T follicular helper cell (primary cell): ENCODE measurements at places on chromosomes 7 and 10.

DNA sequence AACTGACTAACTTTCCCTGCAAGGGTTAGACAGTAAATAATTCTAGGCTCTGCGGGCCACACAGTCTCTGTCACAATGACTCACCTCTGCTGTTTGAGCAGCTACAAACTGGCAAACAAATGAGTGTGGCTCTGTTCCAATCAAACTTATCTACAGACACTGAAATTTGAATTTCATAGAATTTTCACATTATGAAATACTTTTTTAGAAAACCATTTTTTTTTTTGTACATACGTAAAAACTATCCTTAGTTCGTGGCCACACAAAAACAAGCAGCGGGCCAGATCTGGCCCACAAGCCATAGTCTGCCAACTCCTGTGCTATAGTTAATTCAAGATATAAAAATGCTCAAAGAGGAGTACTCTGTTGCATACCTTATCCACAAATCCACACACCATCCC lies 32.6 kb downstream of the PIP4K2A start:
- DNase-seq, result peak; percentile 44

DNA sequence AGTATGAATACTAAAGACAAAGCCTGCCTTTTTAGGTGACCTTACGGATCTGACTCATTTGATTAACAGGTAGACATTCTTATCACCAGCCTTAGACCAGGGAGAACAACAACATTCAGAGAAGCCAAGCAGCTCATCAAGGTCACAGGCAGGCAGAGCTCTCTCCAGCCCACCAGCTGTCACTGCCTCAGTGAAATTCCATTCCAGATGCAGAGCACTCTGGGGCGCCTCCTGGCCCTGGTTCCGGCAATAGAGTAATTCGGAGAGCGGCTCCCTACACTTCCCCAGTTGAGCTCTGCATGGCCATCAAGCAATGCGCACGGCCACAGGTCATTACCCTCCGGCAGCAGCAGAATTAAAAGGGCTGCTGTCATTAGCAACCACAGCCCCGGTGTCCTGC lies 164.7 kb downstream of the TCERG1L start:
- no peak for DNase-seq

DNA sequence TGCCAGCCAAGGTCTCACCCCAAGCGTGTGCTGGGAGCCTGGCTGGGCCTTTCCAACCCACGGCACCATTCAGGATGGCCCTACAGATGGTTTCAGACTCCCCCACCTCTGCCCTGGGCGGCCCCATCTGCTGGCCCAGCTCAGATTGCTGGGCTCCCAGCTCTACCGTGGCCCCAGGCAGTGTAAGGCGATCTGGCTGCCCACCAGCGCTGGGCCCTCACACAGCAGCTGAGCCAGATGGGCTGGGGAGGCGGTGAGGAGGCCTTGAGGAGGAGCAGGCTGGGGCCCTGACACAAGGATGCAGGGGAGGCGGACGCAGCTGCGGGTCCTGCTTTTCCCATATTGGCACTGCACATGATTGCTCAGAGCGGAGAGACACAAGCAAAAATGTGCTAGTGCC lies 162.8 kb downstream of the NRF1 start:
- no peak for DNase-seq

DNA sequence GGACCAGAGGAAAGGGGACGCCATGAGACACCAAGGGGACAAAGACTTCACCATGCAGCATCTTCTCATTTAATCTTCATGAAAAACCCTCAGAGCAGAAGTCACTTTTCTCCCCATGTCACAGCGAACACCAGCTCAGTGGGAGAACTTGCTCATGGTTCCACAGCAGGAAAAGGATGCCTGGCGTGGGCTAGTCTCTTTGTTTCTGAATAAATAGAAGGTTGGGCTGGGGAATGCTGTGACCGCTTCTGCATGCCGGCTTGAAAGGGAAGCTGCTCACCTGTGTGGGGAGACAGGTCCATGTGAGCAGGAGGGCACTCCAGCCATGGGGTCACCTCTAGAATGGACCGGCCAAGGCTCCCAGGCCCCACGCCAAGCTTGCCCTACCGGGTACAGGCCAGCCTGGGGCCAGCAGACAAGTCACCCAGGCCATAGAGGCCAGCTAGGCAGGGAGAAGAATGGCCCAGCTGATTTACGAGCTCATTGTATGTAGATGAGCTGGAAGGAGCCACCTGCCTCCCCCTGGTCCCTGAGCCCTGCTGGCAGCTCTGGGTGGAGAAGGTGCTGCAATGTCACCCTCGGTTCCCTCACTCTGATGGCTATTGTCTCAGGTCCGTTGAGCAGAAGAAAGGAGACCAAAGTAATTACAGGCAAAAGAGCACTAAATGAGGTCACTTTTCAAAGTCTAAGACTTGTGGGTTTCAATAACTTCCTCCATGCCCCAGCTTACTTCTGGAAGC lies 82.0 kb upstream of the PDZD8 start:
- DNase-seq, result no peak

- DNase-seq, result no peak
These were observed 201.9 kb downstream of the MALRD1 start for GRCh38 chr10:19250546-19250945.

- no peak for DNase-seq
These were observed at the start of gene RBM20 for GRCh38 chr10:110643653-110644597. Gene RBM20 (plus strand): TSS chr10:110644336. CDS start chr10:110644455, 119 bp downstream.

DNA sequence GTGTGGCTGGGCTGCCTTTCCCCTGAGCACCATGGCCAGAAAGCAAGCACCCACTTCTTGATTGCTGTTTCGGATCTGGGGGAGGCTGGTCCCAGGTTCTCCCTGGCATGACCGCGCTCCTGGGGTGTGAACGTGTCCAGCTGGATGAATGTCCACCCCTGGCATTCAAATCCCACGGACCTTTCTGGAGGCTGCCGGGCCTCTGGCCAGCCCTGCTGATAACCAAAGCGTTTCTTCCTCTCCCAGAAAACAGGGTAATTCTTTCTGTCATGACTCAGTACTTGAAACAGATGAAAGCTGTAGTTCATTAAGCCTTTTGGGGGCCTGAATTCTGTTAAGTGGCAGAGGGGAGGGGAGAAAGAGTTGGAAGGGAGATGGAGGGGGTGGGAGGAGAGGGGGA lies 73.1 kb upstream of the SAMD8 start:
- no peak for DNase-seq

DNA sequence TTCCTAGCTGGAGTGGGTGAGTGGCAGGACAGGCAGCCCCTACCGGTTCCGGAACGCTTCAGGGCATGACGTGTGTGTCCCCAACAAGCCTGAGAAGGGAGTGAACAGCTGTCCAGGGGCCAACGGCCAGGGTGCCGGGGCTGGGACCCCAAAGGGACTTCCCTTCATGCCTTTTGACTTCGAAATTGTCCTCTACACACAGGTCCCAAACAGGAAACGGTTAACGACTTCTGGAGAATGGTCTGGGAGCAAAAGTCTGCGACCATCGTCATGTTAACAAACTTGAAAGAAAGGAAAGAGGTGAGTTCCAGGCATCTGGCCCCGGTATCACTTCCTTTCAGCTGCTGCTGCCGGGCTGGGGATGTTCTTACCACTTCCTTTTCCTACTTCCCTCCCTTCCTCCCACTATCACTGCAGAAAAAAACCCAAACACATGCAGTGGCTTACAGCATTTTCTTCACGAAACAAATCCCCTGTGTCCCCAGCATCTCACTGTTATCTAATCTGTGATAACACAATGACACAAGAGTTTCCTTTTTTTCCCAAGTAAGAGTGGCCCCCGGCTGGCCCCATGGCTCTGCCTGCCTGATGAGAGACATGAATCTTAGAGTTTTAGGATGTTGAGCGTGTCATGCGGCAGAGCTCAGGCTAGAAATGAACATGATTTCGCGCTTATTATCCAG lies 63.2 kb downstream of the MKI67 start:
- no peak for DNase-seq

GRCh38 chr10:31700181-31700611 lies 228.4 kb downstream of the ARHGAP12 start:
- no peak for DNase-seq

DNA sequence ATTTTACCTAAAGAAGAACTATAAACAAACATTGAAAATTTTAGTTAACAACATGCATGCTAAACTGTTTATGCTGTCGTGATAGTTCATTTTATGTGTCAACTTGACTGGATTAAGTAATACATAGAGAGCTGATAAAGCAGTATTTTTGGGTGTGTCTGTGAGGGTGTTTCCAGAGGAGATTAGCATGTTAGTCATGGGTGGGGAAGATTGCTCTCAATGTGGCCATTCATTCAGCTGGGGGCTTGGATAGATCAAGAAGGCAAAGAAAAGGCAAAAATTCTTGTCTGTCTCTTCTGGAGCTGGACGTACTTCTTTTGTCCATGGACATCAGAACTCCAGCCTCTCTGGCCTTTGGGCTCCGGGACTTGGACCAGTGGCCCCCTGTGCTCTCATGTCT lies 172.9 kb upstream of the SEMA3E start:
- DNase-seq, result no peak

DNA sequence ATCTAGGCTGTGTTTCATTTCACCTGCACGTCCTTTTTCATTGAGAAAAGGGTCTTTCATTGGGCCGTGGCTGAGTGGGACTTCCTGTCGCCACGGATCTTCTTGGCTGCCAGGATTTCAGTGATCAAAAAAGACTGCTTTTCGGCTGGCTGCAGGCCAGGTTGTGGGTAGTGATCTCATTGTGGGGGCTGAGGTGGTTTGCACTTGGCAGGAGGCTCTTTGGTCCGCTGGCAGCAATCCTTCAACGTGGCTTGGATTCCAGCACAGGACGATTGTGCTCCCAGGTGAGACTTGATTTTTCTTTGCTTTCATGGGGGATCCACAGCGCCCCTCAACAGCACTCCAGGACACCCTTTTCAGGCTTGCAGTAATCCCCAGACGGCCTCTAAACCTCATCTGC lies 29.0 kb upstream of the ZNF273 start:
- DNase-seq, result no peak

DNA sequence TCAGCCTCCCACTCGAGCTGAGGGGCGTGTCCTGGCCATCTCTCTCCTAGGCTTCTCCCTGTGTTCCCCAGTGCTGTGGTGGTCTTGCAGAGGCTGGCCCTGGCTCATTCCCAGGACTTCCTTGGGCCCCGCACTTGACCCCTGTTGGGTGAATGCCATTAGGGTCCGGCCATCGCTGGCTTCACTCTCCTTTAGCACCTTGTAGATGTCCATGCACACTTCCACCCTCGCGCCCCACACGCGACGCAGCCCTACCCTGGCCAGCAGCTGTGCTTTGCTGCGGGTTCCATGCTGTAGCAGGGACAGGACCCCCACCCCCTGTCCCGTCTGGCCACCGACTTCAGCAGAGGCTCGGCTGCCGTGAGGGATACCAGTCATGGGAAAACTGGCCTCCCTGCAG lies 46.3 kb downstream of the PITRM1 start:
- DNase-seq, result no peak

GRCh38 chr7:122755696-122756095 lies 53.0 kb upstream of the RNF148 start:
- no peak for DNase-seq

DNA sequence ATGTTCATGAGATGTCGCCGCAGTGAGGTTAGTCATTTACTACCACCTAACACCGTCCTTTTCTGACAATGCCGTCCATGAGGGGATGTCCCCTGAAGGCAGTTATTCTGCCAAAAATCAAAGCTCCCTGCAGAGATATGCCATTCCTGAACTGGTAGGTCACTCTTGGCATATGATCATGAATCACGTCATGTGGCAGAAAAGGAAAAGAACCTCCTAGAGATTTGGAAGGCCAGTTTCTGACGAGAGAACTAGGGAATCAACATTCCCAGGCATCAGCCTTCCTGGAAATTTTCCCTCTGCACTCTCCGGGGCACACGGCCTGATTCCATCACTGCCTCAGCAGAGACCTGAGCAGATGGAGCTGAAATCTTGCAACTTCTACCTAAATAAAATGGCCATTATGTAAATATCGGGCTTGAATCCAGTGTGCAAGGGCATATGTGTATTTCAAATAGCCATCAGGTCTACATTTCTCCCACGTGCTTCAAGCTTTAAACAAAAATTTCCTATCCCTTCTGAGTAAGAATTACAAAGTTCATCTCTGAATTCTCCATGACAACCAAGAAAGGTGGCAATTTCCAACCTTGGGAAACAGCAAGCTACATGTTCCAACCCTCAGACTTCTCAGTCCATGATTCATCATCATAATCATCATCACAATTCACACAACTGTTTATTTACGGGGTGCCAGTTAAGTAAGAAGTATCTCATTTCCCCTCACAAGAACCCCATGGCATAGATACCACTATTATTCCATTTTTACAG lies 46.5 kb downstream of the AMPH start:
- no peak for DNase-seq

- DNase-seq, result no peak
These were observed 19.1 kb downstream of the DOCK1 start for GRCh38 chr10:126924180-126924914.

DNA sequence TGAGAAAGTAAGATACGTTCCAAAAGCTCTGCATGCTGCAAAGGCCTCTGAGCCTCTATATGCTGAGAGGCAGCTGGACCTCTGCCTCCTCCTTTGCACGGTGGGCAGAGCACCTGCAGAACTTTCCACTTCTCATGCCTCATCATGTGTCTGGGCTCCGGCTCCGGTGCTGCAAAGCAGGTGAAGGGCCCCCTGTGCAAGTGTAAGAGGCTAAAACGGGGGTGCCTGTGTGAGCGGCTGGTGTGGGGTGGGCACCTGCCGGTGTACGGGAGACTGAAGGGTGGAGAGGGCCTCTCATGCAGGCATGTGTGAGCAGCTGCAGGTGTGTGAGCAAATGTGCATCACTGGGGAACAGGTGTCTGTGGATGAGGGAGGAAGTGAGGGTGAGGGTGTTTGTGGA lies 121.0 kb downstream of the KCNMA1 start:
- DNase-seq, result no peak

GRCh38 chr10:103590744-103591291 lies 97.3 kb downstream of the NEURL1 start:
- no peak for DNase-seq
